ENCODE measurements at places on chromosomes 3 and 15.
A peak's percentile ranks its signal among the peaks of the same experiment; 100 is the strongest.

DNA sequence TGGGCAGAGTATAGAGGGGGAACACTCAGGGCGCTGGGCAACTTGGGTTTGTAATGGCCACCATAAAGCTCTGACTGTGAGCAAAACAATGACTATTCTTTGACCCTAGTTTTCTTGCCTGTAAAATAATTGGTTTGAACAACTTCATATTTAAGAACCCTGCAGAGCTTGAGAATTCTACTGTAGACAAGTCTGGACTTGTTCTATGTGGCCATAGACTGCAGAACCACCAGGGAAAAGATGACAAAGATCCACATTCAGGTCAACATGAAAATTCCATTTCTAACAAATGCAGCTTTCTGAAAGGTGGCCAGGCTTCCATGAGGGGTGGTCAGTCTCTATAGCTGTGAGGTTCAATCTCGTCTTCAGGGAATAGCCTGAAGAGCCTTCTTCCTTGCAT lies 239.4 kb upstream of the LRRN1 start:
- no peak for DNase-seq

DNA sequence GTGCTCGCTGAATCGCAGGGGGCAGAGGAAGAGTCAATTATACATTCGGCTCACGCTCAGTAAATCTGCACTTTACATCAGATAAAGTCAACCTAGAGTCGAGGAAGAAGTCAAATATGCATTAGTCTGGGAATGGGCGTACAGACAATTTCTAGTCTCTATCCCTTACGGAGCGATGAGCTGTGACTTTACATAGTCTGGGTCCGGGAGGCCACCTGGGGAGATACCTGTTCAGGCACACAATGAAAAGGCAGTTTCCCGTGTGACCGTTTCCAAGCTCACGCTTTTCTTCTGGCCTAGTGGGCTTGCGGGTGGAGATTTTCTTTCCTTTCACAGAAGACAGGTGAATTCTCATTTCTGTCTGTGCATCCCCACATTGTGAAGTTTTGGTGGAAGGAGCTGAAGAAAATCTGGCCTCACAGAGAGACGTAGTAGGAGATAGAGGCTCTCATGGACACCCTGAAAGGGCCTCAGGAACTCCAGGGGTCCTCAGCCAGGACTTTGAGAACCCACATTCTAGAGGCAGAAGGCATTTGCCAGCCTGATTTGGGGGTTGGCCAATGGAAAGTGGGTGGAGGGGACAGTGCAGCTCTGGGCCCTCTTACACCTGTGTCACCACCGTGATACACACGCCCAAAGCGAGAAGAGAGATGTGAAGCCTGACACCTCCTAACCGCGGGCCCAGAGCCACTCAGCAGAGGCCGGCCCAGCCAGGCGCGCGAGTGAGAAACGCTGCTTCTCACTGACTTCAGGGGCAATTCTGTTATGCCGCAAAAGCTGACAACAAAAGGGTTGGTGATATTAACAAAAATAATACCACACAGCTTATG lies 10.7 kb upstream of the OCA2 start:
- DNase-seq, result no peak

GRCh38 chr3:115227461-115227860 lies 80.4 kb upstream of the ZBTB20 start:
- DNase-seq, result peak; percentile 91

- DNase-seq, result peak; percentile 65
These were observed 30.2 kb upstream of the SLCO2A1 start for GRCh38 chr3:134059671-134060560.

- DNase-seq, result no peak
These were observed 2.9 kb downstream of the HACD3 start for GRCh38 chr15:65533057-65533756.

DNA sequence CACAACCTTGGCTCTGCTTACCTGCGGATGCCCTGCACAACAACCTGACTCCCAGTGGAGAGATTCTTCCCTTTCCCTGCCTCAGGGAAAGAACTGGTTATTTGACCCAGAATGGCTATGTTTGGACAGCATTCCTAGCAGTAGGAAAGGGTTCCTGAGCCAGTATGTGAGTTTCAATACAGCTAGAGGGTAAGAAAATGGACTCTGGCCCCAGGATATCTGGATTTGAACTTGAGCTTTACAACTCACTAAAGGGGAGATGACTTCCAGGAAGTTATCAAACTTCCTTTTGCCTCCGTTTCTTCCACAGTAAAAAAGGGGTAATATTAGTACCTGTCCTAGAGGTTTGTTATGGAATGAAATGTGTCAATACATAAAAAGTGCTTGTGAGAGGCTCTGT lies 28.1 kb upstream of the PLSCR4 start:
- DNase-seq, result no peak
